Calu3 (cell line): ENCODE measurements at places on chromosomes 4 and X.

DNA sequence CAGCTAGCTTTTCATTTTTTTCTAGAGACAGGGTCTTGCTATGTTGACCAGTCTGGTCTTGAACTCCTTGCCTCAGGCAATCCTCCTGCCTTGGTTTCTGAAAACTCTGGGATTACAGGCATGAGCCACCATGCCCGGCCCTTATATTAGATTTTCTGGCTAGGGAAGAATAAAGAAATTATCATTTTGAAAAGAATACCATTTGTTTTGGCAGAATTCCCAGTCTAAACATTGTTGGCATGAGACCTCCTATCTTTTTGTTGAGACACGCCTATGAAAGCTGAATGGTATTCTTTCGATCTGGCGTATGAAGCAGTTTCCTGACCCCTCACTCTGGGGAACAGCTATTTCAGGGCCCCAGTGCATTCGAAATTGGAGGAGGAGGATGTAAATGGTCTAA lies 107.0 kb downstream of the REPS2 start:
- DNase-seq = no peak

- DNase-seq = peak; percentile 56
Observed at GRCh38 chrX:69501429-69501828, 2.7 kb upstream of the NALF2 start.

GRCh38 chr4:10872833-10873517 lies 188.4 kb upstream of the CLNK start:
- DNase-seq = no peak

DNA sequence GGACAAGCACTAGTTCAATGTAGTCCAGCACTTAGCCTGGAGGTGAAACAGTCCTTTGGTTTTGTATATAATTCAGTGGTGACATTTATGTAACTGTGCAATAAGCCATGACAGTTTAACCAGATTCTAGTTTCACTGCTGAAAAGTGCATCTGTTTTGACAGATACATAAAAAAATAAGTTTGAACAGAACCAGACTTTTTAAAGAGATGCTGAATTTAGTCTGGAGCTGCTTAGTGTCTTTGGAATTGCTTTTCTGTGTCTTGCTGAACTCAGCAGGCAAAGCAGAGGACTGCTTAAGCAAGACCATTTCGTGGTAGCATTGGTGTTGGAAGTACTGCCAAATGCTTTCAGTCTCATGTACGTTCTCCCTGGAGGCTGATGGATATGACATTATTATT lies 393.5 kb downstream of the MAPK10 start:
- DNase-seq = no peak

DNA sequence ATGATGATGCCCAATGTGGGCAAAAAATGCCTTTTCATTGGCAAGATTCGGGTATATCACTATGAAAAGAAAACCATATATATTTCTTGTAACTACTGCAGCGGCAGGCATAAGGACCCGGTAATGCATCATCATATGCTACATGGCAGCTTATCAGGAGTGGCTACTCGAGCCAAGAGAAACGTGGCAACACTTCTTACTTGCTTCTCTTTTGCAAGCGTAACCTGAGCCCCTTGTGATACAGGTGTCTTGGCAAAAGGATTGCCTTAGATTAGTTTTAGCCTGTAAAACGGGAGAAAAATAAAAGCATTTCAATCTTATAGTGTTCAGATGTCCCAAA lies 280.3 kb downstream of the SPRY1 start:
- no peak for DNase-seq

DNA sequence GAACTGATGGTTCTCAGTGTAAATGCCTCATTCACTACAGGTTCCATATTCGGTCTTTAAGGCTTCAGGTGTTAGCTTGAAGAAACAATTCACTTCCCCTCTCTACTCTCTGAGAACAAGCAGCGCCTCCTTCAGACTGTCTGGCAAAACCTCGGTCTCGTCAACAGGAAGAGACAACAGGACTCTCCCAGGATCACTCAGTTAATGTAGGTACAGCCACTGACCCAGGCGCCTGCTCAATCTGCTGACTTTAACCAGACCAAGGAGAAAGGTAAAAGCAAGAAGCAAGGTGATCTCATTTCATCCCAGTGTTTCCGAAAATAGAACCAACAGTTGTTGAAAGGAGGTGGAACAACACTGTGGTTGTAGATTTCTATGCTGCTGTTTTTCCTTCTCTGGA lies 102.2 kb downstream of the SLC2A9 start:
- no peak for DNase-seq

- no peak for DNase-seq
Observed at GRCh38 chr4:52783069-52783468, 31.8 kb upstream of the ERVMER34-1 start.

- DNase-seq = no peak
Observed at GRCh38 chr4:37847311-37847884, 20.9 kb downstream of the PGM2 start.

GRCh38 chr4:39036172-39036571 lies 4.0 kb upstream of the TMEM156 start:
- DNase-seq = peak; percentile 34

DNA sequence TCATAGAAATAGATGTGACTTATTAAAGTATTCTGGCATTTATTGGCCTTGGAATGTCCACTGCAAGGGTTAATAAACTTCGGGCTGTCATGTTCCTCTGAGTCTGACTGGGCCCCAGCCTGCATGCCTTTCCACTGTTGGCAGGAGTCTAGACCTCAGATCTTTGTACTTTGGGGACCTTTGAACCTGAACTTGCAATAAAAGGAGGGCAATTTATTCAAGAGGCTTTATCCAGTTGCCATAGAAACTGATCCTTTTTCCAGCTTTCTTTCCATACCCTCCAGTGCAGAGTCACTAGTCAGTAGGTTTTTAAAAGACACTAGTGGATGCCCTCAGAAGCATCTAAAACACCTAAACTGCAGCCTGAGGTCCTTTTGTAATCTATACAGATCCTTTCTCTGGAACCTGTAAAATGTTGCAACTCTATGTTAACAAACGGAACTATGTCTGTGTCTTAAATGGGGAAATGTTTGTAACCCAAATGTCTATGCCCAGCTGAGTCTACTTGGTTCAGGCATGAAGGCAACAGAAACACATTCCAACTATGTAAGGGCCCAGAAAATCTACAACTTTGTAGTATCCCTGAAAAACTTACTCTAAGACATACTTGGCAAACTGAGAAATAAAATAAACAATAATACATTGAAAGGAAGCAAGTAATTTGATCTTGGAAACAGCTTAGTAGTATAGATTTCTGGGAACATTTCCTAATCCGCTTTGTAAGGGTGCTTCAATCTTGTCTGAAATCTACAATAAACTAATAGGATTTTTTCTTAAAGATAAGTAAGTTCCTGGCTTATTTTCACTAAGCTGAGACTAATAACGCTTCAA lies 41.5 kb downstream of the SOWAHB start:
- no peak for DNase-seq

- no peak for DNase-seq
Observed at GRCh38 chr4:9979101-9979701, 42.1 kb downstream of the SLC2A9 start.

DNA sequence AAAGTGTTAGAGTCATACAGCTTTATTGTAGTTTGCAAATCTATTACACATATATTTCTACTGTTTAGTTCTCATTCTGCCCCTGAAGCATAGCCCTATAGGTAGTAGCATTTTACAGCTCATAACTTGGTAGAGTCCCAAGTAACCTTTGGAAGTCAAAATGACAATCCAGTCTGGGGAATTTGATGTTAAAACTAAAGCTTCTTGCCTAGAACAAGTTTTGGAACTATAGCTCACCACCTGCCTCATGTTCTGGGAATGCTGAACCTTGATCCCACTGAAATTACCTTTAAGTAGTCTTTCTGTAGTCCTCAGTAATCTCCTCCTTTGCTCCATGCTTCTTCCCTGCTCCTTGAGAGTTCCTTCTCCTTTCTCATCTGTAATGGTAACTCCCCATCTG lies 8.4 kb downstream of the UGT8 start:
- no peak for DNase-seq

- DNase-seq = no peak
Observed at GRCh38 chrX:41789374-41789773, 65.4 kb downstream of the GPR82 start.

GRCh38 chr4:84632092-84632491 lies 49.2 kb downstream of the CDS1 start:
- no peak for DNase-seq

DNA sequence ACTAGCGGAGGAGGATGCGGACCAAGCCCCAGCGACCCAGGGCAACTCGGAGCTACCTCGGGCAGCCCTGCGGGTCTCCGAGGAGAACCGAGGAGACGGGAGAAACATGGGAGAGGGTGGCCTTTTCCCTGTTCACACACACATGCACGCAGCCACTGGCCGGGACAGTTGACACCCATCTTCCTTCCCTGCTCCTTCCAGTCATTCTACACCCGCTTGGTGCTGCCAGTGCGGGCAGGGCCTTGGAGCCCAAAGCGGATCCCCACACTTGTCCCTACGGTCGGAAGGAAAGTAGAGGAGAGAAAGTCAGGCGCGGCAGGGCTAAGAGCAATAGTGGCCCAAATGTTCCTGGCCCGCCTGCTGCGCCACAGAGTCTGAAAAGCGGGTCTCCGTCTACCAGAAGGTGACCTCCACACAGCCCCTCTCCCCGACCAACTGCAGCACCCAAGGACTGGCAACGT lies 1.1 kb upstream of the PPP3CA start:
- no peak for DNase-seq

GRCh38 chr4:97845758-97846157 lies 297.5 kb downstream of the STPG2 start:
- DNase-seq = no peak

DNA sequence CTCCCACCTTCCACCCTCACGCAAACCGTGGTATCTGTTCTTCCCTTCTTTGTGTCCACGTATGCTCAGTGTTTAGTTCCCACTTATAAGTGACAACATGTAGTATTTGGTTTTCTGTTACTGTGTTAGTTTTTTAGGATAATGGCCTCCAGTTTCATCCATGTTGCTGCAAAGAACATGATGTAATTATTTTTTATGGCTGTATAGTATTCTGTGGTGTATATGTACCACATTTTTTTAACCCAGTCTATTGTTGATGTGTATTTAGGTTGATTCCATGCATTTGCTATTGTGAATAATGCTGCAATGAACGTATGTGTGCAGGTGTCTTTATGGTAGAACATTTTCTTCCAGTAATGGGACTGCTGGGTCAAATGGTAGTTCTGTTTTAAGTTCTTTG lies 228.1 kb downstream of the FBXO8 start:
- DNase-seq = no peak

DNA sequence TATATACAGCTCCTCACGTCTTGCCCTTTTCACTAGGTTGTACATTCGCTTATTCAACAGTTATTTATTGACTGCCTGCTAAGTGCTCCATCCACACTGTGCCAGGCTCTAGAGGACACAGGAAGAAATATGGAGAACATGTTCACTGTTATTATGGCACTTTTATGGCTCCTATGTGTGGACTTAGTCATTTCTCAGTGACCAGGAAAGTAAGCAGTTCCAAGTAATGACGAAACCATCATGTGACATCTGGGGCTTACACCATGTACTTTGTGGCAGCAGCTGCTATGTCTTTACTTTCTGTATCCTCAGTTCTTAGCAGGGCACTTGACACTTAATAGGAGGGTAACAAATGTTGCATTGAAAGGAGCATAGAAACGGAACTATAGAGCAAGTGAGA lies 278.0 kb downstream of the ANK2 start:
- no peak for DNase-seq

GRCh38 chrX:136909706-136910564 lies 29.4 kb upstream of the RBMX start:
- DNase-seq = peak; percentile 79

DNA sequence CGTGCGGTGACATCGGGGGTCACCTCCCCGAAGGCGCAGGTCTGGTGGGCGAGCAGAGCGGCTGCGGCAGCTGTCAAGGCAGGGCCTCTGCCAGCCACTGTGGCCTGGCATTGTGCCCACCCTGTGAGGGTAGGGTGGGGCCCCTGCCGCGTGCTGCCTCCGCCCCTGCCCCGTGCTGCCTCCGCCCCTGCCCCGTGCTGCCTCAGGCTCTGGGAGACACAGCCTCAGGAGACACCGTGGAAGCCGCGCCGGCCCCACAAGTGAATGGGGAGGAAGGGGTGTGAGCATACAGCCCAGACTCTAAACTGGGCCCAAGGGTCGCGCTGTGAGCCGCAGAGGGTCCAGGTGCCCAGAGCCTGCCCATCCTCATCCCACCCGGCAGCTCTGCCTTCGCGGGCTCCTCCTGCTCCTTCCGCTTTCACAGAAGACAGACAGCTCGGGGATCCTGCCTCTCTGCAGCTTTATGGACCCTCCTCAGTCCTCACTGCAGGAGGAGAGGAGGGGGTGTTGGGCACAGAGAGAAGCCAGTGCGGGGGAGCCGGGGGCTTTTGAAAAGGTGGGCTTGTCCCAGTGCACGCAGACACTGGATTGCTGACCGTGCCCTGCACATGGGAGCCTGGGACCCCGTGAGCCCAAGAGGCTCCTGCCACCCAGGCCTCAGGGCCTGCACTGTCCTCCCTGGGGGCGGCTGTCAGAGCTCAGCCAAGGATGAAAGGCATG lies 27.4 kb downstream of the PCGF3 start:
- no peak for DNase-seq

DNA sequence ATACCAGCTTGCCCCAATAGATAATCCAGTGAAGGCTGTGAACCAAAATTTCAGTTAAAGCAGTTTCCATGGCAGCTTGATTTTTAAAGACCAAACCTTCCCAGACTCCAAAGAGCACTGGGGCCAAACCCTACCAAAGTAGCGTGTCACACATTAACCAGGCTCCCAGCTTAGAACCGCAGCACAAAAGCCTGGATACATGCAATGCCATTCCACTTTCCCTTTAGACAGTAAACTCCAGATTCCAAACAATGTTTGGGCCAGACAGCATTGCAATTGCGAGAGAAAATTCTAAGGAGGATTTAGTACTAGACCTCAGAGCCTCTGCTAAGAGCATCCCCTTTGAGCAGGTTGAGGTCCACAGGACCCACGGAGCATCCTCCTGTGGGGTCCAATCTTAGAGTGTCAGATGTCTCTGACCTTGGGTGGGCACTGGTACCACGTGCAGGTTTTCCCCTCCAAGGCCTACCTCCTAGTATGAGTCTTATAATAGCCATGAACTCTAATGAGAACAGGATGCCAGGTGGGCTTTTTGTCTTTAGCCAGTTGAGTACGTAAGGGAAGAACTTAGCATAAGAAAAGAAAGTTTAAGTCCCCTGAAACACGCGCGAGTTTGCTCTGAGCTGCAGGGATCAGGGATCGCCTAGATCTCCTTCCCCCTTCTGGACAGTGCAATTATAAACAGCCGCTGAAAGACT lies 38.8 kb downstream of the MGARP start:
- no peak for DNase-seq

DNA sequence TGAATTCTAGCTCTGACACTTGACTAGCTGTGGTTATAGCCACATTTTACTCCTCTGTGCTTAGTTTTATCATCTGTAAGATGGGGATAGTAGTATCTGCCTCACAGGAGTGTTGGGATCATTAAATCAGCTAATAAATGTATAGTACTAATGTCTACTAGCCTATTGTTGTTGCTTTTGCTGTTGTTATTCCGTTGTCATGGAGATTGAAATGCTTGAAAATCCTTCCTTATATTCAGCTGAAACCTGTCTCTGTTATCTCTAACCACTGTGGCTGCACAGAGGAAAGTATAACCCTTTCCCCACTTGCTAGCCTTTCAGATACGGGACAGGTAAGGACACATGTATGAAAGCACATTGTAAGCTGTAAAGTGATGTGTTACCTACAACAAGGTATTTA lies 33.9 kb downstream of the CLCN5 start:
- DNase-seq = peak; percentile 2

- DNase-seq = peak; percentile 69
Observed at GRCh38 chr4:74659576-74660411, 134.5 kb downstream of the BTC start.
